ENCODE measurements at places on chromosomes 13 and 19. TPM values are rescaled to one million over a fixed set of nuclear protein-coding genes. Genes with fewer than 3 reads are reported as not detected.
A peak's percentile ranks its signal among the peaks of the same experiment; 100 is the strongest.

GRCh38 chr19:30391554-30392551, 19.7 kb downstream of the ZNF536 start:
- H3K27ac ChIP-seq = no peak overlapping the region
- H3K36me3 ChIP-seq = no peaks in the 10 kb centered on the region
- no peak overlapping the region for H3K4me3 ChIP-seq
- DNase-seq = no peak

GRCh38 chr19:15331419-15332310, 674 bp downstream of the BRD4 start:
- H3K4me1 ChIP-seq = peaks cover 37% of the 10 kb centered on the region
- peak; percentile 89 for DNase-seq
- H3K27me3 ChIP-seq = no peaks in the 10 kb centered on the region

- no peak overlapping the region for H3K4me3 ChIP-seq
- no peak for DNase-seq
- H3K36me3 ChIP-seq = no peaks in the 10 kb centered on the region
- peaks cover 40% of the 10 kb centered on the region for H3K4me1 ChIP-seq
- H3K27me3 ChIP-seq = no peaks in the 10 kb centered on the region
- no peak overlapping the region for H3K27ac ChIP-seq
Measured at GRCh38 chr13:24232474-24232873, 72.0 kb downstream of the SPATA13 start.

PVR gene
- 19.1 TPM for total RNA-seq

ANKRD24 gene
- 0.50 TPM for total RNA-seq

CLEC17A gene
- total RNA-seq = not detected

- peaks cover 28% of the 10 kb centered on the region for H3K4me1 ChIP-seq
- H3K36me3 ChIP-seq = peaks cover 2% of the 10 kb centered on the region
- H3K27ac ChIP-seq = no peak overlapping the region
- H3K4me3 ChIP-seq = peak overlapping the region; percentile 22
- no peak for DNase-seq
- H3K27me3 ChIP-seq = no peaks in the 10 kb centered on the region
Measured at GRCh38 chr19:34269489-34269888, 15.1 kb downstream of the GARRE1 start.

KCTD12 gene
- total RNA-seq = 12.9 TPM

RUVBL2 gene
- total RNA-seq = 195 TPM

FTL gene
- total RNA-seq = 697 TPM

DNA sequence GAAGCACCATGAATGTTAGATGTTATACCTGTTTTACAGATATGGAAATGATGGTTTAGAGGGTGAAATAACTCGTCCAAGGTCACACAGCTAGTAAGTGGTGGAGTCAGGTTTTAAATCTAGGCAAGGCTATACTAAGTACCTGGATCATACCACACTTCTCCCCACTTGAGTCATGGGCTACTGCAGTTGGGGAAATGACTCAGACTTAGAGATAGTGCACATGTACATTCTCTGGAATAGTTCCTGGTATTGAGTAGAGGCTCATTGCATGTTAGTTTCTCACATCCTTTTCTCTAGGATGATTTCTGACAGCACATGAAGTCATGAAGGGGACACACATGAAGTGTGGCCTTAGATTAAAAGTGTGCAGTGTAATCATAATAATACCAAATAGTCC, 76.2 kb upstream of the TNFSF11 start:
- peak; percentile 72 for DNase-seq
- H3K27me3 ChIP-seq = no peaks in the 10 kb centered on the region
- no peak overlapping the region for H3K4me3 ChIP-seq
- peaks cover 7% of the 10 kb centered on the region for H3K36me3 ChIP-seq

DNA sequence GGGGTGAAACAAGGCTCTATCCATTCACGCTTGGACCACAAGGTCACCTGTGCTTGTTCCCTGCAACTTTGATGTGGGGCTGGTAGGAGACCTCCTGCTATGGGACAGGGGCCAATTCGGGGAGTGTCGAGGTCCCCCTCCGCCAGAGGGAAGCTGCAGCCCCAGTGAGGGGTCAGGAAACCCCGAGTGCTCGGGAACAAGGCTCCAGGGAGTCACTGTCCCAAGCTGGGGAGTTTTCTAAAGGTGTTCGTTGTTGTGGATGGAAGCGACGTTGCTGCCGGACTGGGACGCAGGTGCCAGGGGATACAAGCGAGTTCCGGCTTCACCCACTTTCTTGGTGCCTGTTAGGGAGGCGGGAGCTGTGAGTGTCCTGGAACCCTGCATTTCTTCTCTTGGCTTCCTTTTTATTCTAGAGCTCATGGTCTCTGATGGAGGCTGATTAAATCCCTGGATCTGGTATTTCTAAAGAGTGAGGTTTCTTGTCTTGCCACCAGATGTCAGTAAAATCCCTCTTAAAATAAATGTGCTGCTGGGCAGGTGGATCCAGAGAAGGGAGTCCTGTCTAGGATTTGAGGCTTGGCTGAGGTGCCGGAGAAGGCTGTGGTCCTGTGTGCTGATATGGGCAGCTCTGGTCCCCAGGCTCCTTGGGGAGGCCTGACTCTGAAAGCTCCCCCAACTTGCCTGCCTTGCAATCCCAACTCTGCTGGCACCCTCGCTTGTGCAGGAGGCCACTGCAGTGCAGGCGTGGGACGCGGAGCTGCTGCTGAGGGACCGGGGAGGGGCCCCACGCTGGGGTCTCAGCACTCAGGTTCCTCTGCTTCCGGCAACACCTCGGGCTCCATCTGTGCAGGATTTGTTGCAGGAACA, 153.9 kb downstream of the TEX29 start:
- H3K4me1 ChIP-seq = no peaks in the 10 kb centered on the region
- no peak overlapping the region for H3K4me3 ChIP-seq

GRCh38 chr19:2500841-2501261, 24.9 kb downstream of the GADD45B start:
- H3K27ac ChIP-seq = no peak overlapping the region
- H3K4me1 ChIP-seq = peaks cover 25% of the 10 kb centered on the region
- H3K36me3 ChIP-seq = no peaks in the 10 kb centered on the region
- no peak overlapping the region for H3K4me3 ChIP-seq
- no peak for DNase-seq
- peaks cover 13% of the 10 kb centered on the region for H3K27me3 ChIP-seq

DNA sequence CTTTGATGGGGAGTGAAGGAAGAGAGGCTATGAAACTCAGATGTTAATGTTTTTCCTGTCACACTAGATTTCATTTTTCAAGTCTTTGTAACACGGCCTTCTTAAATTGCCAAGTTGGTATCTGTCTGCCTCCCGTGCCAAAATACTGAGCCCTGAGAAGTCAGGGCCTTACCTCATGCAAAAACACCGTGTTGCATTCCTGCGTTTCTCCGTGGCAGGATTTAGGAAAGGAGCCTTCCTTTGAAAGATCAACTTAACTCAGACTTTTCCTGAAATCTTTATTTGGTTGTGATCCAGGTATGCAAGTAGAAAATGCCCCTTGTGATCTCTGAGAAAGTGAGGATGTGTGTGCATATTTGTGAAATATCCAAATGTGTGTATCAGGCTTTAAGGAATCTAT, 1291.0 kb upstream of the SLC10A2 start:
- no peaks in the 10 kb centered on the region for H3K36me3 ChIP-seq
- no peak overlapping the region for H3K27ac ChIP-seq
- no peak for DNase-seq
- H3K4me1 ChIP-seq = no peaks in the 10 kb centered on the region
- H3K4me3 ChIP-seq = no peak overlapping the region
- no peaks in the 10 kb centered on the region for H3K27me3 ChIP-seq

DNA sequence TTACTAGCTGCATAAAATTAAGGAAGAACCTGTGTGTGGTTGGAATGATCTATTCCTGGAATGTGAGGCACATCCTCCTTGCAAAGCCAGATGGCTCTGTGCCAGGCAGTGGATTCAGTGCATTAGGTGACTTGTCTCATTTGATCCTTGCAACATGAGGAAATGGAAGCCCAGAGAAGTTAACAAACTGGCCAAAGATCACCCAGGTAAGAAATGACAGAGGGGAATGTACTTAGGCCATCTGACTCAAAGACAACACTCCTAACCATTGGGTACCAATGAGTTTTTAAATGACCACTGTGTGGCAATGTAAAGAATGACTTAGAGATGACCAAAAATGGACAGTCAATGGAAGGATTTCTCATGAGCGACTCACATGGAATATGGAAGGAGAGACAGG, 114.2 kb upstream of the RXFP2 start:
- no peaks in the 10 kb centered on the region for H3K27me3 ChIP-seq
- no peaks in the 10 kb centered on the region for H3K4me1 ChIP-seq
- no peak for DNase-seq
- H3K27ac ChIP-seq = no peak overlapping the region
- no peaks in the 10 kb centered on the region for H3K36me3 ChIP-seq

- no peaks in the 10 kb centered on the region for H3K4me1 ChIP-seq
- H3K27ac ChIP-seq = no peak overlapping the region
- H3K4me3 ChIP-seq = no peak overlapping the region
- no peaks in the 10 kb centered on the region for H3K27me3 ChIP-seq
- H3K36me3 ChIP-seq = no peaks in the 10 kb centered on the region
Measured at GRCh38 chr13:67518785-67519184, 288.6 kb upstream of the PCDH9 start.

CCDC70 gene
- not detected for total RNA-seq
